ENCODE measurements at places on chromosomes 2 and 18.

- no peak for DNase-seq
Measured at GRCh38 chr2:239188536-239188935, 212.3 kb downstream of the HDAC4 start.

- no peak for DNase-seq
Measured at GRCh38 chr18:31901063-31901462, 41.9 kb downstream of the TRAPPC8 start.

GRCh38 chr2:60552078-60552850 lies 1.2 kb downstream of the BCL11A start:
- peak; percentile 61 for DNase-seq

DNA sequence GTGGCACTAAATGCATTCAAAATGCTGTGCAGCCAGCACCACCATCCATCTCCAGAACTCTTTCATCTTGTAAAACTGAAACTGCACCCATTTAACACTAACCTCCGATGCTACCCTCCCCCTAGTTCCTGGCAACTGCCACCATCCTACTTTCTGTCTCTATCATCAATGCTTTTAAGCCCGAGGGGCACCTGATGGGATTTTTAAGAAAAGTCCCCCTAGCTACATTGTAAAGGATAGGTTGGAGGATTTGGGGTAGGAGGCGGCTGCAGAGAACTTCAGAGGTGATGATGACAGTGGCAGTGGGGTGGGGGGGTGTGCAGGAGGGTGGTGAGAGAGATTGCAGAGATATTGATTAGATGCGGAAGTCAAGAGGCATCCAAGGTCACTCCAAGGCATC lies 10.8 kb upstream of the YWHAQ start:
- no peak for DNase-seq

DNA sequence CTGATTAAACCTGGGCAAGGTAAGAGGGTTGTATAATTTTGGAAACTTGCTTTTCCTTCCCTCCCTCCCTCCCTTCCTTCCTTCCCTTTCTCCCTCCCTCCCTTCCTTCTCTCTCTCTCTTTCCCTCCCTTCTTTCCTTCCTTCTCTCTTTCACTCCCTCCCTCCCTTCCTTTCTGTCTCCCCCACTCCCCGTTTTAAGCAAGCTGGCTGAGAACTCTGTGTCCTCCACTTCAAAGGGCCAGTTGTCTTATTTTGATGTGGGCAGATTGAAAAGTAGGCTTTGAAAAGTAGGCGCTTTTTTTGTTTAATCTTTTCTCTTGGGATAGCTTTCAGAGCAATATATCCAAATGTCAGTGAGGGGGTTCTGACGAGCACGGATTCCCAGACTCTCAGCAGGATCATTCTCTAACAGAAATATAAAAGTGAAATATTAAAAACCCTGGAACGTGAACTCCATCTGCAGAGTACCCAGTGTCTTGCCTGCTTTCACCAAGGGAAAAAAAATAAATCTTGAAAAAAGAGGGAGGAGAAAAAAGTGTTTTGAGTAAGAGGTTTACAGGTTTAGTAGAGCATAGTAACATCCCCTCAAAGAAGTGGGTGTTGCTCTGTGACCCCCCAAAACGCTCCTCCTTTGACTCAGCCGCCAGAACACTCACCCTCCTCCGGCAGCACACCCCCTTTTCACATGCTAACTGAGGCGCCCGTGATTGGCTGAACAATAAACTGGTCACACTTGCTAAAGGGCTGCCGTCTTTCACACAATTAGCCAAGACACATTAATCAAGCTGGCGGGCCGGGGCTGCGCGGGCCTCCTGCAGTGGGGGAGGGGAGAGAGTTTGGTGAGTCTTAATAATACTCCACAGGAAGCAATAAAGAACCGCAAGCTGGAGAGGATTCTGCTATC lies 52.2 kb downstream of the CDK15 start:
- no peak for DNase-seq

DNA sequence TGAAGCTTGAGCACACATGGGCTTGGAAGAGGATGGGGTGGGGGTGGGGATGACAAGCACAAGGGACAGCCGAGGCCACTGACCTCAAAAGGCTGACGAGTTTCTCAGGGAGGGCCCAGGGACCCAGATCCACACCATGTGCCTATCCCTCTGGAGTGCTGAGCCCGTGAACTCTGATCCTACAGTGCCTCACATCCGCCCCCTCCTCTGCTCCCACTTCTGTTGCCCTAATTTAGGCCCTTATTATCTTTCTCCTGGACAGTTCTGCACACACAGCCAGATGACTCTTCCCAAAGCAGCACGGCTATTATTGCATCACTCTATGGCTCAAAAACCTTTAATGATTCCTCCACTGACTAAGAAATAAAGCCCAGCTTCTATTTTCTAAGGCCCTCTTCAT lies 24.8 kb downstream of the CYRIA start:
- no peak for DNase-seq

GRCh38 chr2:26559044-26559405 lies 81.1 kb upstream of the OTOF start:
- no peak for DNase-seq

DNA sequence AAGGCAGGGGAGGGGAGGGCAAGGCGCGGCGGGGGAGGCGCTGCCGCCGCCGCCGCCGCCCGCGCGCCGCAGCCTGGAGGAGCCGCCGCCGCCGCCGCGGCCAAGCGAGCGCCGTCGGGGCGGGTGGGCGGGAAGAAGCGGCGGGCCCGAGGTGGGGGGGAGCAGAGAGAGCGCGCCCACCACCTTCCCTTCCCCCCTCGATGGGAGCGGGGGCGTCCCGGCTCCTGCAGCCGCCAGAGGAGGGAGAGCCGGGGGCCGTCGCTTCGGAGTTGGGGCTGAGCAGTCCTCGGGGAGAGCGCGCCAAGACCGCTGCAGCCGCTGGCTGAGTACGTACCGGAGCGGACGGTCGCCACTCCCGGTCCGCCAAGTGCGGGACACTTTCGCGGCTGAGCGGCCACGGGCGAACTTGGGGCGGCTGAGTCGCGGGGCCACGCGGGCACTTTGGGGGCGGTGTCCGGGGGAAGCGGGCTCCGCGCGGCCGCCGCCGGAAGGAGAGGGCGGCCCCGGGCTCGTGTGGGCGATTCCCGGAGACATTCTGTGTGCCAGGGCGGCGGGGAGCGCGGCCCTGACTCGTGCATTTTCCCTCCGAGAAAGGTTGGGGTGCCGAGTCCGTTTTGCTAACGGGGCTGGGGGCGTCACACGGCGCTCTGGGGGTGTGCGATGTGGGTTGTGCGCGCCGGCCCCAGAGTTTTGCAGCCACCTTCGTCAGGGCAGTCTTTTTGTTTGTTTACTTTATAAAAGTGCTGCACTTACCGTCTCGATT lies at the start of gene NAB1:
TSS of gene NAB1 (plus strand) at position 49 of the 763 bp plus-strand sequence. CDS start 10,094 bp downstream, outside the sequence.
- DNase-seq: peak; percentile 55

GRCh38 chr2:134070281-134070741 lies 183.6 kb upstream of the MGAT5 start:
- DNase-seq: no peak
